ENCODE measurements at places on chromosomes 3 and 15.

- no peak for DNase-seq
Measured at GRCh38 chr3:69770976-69771634, 31.8 kb downstream of the MITF start.

DNA sequence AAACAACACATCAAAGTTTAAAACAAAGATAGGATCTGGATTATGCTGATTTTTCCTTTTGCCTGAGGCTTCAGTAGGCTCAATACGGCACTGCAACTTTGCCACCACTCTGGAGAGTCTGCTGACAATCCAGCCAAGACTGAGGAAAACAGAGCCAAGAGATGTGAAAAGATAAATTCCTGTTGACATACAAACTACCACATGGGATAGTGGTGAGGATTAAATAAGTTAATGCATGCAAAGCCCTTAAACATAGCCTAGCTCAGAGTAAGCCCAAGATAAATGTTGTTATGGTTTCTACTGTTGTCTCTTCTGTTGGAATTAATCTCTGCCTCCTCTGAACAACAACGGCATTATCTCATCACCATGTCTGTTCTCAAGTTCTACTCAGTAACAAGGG, 245.9 kb upstream of the LMCD1 start:
- no peak for DNase-seq

GRCh38 chr15:26974120-26974780, 3.3 kb downstream of the GABRG3 start:
- no peak for DNase-seq

DNA sequence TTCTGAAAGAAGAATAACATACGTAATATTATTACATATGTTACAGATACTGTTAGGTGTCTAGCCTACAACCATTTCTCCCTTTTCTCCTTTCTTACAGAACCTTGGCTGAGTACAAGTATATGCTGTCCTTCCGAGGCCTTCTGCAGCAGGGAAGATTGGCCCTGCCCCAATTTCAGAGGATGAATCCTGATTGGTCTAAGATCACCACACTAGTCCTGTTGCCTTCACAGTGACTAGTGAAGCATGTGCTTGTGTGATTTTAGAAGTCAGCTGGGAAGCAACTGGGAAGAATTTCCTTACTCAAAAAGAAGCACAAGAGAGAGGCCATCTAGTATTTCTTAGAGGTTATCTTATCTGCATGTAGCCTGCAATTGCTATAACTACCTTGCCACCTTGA, 30.6 kb upstream of the MECOM start:
- DNase-seq = no peak

DNA sequence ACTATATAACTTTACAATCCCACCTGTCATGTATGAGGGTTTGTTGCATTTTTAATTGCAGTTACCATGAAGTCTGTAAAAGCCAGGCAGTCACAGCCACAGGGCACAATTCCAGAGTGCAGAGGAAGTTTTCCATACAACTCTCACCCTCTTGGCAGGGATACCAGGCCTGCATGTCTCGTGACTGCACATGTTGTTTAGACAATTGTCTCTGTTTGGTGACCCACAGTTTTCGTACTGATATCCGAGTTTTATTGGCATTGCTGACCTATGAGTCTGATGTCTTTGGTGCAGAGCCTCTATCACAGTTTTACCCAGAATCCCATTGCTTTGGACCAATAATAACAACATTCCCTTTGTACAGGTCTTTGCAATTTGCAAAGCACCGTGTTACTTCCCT, 24.9 kb upstream of the MYZAP start:
- DNase-seq = no peak

DNA sequence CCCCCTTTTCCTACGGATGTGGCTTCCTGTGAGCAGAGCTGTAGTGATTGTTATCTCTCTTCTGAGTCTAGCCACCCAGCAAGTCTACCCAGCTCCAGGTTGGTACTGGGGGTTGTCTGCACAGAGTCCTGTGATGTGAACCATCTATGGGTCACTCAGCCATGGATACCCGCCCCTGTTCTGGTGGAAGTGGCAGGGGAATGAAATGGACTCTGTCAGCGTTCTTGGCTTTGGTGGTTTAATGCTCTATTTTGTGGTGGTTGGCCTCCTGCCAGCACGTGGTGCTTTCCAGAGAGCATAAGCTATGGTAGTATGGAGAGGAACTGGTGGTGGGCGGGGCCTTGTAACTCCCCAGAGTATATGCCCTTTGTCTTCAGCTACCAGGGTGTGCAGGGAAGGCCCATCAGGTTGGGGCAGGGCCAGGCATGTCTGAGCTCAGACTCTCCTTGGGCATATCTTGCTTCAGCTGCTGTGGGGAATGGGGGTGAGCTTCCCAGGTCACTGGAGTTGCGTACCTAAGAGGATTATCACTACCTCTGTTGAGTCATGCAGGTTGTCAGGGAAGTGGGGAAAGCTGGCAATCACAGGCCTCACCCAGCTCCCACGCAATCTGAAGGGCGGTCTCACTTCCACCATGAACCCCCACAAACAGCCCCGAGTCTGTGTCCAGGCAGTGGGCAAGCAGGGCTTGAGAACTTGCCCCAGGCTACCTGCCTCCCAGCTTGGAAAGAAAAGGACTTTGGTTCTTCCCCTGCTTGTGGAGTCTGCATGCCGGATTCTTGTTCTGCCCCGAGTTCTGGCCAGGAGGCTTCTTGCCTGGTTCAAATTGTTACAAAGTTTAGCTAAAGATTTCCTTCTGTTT, 9.0 kb upstream of the ADGRG7 start:
- DNase-seq = no peak

DNA sequence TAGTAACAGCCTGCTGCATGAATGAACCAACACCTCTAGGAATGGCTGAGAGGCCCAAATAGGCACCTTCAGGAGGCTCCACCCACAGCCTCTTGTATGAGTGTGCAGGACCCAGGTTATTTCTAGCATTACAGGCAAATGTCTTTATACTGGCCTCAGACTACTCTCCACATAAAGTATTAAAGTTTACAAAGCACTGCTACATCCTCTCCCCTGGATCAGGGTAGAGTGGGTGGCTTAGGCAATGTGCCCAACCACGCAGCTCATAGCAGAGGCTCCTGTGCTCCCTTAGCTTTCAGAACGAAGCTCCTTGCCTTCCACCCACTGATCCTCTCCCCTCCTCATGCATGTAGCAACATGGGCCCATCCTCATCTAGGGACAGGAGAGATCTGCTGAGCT, 16.3 kb downstream of the TMEM43 start:
- DNase-seq = no peak

DNA sequence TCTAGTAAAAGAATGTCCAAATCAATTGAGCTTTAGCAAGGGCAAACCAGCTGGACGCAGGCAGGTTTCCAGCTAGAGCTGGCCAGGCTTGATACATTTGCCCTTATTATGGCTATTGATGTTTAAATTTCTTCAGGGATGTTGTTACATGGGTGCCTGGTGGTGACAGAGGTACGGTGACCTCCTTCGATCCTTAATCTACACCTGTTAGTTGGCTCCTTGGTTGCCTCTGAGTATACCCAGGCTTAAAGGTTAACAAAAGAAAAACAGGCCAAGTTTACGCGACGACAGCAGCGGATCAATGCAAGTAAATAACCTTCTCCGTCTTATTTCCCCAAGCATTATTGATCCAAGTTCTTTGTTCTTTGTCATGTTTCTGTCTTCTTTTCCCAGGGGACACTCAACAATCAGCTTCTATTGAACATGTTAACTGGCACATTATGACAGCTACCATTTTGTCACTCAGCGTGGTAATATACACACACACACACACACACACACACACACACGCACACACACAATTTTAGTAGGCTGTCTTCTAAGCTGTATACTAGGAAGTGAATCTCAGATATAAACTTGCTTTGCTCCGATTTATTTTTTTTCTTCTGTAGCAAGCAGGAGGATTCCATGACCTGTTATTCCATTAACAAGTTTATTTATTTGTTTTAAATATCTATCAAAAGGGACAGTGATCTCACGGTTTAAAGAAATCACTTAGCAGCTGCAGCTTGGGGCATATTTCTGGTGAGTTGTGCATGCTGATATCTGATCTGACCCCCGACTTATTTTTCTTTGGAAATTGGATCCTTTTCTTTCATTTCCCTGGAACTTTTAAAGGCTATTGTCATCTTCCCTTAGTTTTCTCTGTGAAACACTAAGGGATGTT, 844.7 kb downstream of the MCTP2 start:
- no peak for DNase-seq

DNA sequence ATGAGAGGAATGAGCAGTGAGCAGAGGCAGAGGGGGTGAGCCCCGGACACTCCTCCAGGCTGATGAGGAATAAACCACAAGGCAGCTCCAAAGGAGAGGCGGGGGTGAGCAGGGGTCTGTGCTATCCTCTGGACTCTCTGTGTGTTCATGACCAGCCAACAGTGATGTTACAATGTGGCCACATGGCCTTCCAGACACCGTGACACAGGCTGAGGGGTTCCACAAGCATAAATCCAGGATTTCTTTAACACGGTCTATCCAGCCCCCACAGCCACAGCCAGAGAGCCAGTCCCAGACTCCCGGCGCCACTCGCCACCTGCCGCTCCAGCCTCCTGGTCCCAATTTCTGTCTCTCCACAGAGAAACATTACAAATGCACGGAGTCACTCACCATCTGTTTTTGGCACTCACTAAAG, 24.4 kb downstream of the XXYLT1 start:
- DNase-seq = no peak

DNA sequence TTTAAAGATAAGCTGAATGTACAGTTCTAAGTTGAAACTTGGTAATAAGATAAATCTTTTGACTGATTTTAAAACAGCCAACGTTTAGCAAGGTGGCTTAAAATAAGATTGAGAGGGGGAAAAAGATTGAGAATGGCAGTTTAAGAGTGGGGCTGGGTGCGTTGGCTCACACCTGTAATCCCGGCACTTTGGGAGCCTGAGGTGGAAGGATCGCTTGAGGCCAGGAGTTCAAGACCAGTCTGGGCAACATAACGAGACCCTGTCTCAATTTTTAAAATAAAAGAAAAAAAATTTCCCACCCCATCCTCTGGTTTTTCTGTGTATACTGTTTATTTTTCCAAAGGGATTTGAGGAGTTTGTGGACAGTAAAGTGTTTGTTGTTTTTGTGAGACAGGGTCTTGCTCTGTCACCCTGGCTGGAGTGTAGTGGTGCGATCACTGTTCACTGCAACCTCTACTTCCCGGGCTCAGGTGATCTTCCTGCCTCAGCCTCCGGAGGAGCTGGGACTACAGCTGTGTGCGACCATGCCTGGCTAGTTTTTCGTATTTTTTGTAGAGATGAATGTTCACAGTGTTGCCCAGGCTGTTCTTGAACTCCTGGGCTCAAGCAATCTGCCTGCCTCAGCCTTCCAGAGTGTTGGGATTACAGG, 3.0 kb downstream of the MAPK6 start:
- no peak for DNase-seq

DNA sequence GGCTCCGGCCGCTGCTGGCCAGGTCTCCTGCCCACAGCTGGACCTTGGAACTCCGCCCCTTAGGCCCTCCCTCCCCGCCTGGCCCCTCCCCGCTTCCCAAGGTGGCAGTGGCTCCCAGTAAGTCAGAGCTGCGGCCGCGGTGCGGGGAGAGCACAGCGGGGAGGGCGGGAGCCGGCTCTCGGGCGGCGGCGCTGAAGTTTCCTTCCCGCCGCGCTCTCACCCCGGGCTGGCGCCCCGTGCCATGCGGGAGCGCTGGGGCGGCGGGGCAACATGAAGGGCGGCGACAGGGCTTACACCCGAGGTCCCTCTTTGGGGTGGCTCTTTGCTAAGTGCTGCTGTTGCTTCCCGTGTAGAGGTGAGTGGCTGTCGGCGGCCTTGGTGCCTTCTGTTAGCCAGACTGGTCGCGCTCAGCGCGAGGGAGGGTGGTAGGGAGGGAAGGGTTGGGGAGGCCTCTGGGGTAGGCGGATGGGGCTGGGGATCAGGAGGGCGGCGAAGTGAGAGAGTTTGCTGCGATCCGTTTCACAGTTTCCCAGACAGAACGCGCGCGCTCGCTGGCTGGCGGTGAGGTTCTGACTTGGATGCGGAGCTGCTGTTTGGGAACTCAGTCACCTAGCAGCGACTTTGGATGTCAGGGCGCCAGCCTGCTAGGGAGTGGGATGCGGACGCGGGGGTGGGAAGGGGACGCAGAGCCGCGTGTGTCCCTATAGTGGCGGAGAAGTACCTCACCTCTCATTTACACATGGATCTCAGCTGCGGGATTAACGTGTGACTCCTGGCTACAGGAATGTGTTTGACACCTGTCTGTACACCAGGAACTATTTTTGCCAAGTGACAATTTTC, 145.5 kb upstream of the UMPS start:
- DNase-seq = peak; percentile 12

- DNase-seq = no peak
Measured at GRCh38 chr3:100634493-100635272, 25.3 kb downstream of the ADGRG7 start.

GRCh38 chr15:70264738-70265465, 167.2 kb upstream of the TLE3 start:
- no peak for DNase-seq

GRCh38 chr3:87541723-87542122, 265.3 kb upstream of the POU1F1 start:
- no peak for DNase-seq
